RPMI7951 (cell line): ENCODE measurements at places on chromosomes 3 and 15. TPM values are rescaled to one million over a fixed set of nuclear protein-coding genes. Genes with fewer than 3 reads are reported as not detected.

DNA sequence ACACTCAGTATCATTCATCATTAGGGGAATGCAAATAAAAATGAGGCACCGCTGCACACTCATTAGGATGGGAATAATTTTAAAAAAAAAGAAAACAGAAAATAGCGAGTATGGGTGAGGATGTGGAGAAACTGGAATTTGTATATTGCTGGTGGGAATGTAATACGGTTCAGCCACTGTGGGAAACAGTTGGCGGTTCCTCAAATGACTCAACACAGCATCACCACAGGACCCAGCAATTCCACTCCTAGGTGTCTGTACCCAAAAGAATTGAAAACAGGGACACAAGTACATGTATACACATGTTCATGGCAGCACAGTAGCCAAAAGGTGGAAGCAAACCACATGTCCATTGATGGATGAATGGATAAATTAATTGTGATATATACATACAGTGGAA, 35.2 kb upstream of the RFTN1 start:
- DNase-seq = peak; percentile 88

GRCh38 chr15:62254137-62254934, 89.3 kb upstream of the C2CD4B start:
- DNase-seq = peak; percentile 50

GRCh38 chr3:177579419-177579818, 382.1 kb upstream of the TBL1XR1 start:
- DNase-seq = no peak

GRCh38 chr3:160018959-160019358, 30.3 kb downstream of the IL12A start:
- no peak for DNase-seq

The SYNM gene
- 6.6 and 7.3 TPM in 2 replicates for total RNA-seq

The CFAP161 gene
- total RNA-seq = 0.36 and 0.59 TPM in 2 replicates
